ENCODE measurements at places on chromosomes 13 and 19.

- no peak for DNase-seq
Observed at GRCh38 chr19:55270172-55270942, 9.6 kb downstream of the HSPBP1 start.

DNA sequence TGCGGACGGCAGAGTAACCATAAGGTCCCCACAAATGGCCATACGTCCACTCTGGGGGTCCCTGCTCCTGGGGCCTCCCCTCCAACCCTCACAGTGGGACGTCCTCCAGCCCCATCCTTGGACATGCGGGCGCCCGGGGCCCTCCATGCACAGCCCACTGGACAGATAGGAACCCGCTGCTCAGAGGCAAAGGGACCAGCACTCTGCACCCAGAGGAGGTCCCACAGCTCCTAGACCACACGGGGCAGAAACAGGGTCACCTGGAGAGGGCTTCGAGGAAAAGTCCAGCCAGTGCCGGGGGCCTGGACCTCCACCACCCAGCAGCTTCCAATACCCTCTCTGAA, 11.1 kb downstream of the REXO1 start:
- no peak for DNase-seq

GRCh38 chr13:102751886-102752285, 21.7 kb downstream of the TEX30 start:
- DNase-seq = no peak

- no peak for DNase-seq
Observed at GRCh38 chr13:110330491-110331011, 23.5 kb downstream of the COL4A2 start.

DNA sequence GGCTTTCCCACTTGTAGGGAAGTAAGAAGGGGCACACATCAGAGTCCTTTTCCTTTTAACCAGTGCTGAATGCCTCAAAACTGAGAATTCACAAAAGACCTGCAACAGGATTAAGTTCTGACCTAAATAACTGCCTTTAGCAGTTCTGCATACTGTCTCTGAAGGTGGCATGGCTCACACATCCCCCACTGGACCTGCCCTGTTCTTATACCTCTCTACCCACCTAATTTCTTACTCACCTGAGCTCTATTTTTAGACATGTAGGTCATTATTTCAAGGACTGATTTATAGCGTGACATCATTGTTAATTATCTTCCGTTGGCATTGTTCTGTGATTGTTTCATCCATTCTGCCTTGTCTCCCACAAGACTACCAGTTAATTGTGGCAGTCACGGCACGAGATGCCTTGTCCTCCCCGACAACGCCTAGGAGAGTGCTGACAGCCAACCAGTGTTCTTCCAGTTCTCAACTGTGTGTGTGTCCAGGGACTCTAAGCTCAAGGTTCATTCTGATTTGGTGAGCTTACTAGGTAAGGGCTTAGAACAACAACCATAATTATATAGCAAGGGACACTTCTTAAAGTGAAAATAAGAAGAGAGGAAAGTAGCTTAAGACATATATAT, 27.1 kb upstream of the UBL3 start:
- DNase-seq = no peak

DNA sequence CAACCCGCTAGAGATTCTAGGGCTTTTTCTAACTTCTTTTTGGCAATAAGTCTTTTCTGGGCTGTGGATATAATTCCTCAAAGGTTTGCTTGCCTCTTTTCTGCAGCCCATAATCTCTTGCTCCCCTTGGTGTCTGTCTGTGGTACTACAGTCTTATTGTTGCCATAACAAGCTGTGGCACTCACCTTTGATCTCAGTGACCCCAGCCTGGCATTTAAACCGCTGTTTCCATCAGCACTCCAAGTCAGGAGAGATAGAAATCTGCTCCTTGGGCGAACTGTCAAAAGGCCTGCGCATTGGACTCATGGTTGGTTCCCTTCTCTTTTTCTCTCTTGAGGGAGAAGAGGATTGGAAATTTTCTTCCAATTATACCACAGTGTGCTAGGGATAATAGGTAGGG, 14.5 kb upstream of the MPHOSPH8 start:
- no peak for DNase-seq

- DNase-seq = no peak
Observed at GRCh38 chr13:68304286-68304893, 1074.3 kb upstream of the PCDH9 start.

- DNase-seq = no peak
Observed at GRCh38 chr19:38701455-38702063, 42.7 kb downstream of the CAPN12 start.

- DNase-seq = no peak
Observed at GRCh38 chr13:63460462-63461090, 2044.9 kb upstream of the PCDH20 start.

- DNase-seq = no peak
Observed at GRCh38 chr19:11506967-11507366, 1.3 kb upstream of the ZNF653 start.

All from activated naive CD4-positive, alpha-beta T cell treated with anti-CD3 and anti-CD28 coated beads, Interleukin-2, amount 50 U/mL, for 72 hours (primary cell).